ENCODE measurements at places on chromosomes 6 and 20. TPM values are rescaled to one million over a fixed set of nuclear protein-coding genes. Genes with fewer than 3 reads are reported as not detected.

- no peak for DNase-seq
These were observed 6.7 kb upstream of the CDKN1A start for GRCh38 chr6:36671687-36672375.

DNA sequence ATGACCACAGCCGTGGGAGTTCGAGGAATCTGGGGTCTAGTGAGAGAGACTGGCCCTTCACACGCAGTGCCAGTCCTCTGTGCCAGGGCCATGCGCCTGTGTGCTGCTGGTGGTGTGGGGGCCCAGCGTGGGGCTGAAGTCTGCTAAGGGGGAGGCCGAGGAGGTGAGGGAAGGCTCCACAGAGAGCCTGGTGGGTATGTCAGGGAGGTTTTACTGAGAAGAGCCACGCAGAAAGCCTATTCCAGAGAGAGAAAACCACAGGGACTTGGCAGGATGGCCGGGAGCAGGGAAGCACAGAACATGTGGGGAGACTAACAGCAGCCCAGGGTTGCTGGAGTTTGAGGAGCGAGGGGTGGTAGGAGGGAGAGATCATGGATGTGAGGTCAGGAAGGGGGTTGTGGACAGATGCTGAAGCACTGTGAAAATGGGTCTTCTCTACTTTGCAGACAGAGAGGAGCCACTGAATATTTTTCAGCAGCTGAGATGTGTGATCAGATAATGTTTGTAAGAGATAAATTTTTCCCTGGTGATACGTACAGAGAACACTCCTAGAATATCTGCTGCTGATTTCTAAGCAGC, 35.3 kb downstream of the DUSP22 start:
- no peak for DNase-seq

GRCh38 chr20:32205110-32205842, 2.3 kb downstream of the PLAGL2 start:
- no peak for DNase-seq

GRCh38 chr20:33979094-33979493, 14.6 kb upstream of the RALY start:
- DNase-seq: no peak

GRCh38 chr20:10998476-10998875, 324.7 kb upstream of the JAG1 start:
- DNase-seq: no peak

The MRPL18 gene
- 35.0 TPM for total RNA-seq

DNA sequence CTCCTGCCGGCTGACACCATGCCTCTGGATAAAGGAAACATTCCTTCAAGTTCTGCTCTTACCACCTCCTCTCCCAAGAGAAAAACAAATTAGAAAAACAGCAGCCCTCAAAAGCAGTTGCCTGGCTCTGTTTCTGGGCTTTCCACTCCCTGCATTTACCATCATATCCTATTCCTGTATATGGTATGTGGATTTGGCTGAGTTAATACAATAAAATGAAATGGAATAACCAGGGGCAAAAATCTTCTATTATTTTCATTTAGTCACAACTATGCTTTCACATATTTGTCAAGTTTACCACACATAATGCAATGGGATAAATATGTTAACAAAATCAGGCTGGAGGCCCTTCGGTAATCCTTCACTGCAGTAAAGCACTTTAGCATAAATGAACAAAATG, 34.3 kb downstream of the COL12A1 start:
- DNase-seq: no peak

DNA sequence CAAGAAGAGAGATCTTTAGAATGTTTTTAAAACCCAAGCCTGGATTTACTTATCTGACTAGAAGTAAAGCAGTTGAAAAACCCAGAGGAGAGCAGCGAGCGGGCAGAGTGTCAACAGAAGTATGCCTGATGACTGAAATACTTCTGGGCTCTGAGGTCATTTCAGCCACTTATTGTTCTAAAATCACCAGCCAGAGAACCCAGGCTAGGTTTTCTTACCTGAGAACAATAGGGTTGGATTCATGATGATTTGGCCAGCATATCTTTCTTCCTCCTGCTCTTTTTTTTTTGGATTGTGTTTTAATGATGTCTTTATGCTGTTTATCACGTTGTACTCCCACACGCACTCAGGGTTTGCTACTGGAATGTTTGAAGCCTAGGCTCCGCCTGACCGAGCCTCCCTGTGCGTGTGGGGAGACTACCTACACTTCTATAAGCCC, 63.0 kb upstream of the KIF25 start:
- no peak for DNase-seq

GRCh38 chr6:116108836-116109235, 8.2 kb downstream of the NT5DC1 start:
- DNase-seq: no peak

DNA sequence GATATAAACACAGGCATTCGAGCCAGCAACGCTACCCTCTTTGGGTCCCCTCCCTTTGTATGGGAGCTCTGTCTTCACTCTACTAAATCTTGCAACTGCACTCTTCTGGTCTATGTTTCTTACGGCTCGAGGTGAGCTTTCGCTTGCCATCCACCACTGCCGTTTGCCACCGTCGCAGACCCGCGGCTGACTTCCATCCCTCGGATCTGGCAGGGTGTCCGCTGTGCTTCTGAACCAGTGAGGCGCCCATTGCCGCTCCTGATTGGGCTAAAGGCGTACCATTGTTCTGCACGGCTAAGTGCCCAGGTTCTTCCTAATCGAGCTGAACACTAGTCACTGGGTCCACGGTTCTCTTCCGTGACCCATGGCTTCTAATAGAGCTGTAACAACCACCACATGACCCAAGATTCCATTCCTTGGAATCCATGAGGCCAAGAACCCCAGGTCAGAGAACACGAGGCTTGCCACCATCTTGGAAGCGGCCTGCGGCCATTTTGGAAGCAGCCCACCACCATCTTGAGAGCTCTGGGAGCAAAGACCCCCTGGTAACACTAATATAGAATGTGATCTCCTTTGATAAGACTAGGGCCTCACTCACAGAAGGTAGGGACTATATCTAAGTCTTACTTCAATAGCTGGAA, 973 bp downstream of the UBD start:
- DNase-seq: no peak

GRCh38 chr20:1870792-1871550, 24.2 kb upstream of the SIRPA start:
- no peak for DNase-seq

DNA sequence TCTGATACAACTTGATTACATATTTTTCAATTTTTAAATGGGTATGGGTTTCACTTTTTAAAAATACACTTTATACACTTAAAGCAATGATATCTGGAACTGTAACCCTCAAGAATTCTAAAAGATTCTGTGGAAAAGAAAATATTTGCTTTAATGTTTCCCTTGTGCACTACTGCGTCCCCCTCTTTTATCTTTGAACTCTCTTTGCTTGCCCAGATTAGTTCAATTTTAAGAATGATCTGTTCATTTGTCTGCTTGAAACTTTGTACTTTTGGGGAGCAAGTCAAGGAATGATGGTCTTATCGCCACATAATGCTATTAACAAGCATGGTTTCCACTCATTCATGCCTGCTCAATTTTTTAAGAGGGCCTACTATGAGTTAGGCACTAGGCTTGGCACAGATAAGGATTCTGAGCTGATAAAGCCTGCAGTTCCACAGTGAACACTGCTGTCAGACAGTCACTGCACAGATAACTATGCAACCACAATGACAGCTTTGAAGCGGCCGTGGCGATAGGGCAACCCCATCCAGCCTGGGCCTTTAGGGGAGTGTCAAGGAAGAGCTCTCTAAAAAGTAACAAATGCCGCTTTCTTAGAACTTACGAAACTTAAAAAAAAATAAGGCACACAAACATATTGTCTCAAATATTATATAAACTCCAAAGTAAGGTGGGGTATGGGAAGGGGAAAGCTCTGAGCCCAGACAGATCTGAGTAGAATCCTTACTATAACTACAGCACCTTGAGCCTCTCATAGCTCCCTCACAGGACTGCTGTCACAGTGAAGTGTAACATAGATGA, 29.7 kb downstream of the FYN start:
- no peak for DNase-seq

The HCRTR2 gene
- total RNA-seq: not detected

DNA sequence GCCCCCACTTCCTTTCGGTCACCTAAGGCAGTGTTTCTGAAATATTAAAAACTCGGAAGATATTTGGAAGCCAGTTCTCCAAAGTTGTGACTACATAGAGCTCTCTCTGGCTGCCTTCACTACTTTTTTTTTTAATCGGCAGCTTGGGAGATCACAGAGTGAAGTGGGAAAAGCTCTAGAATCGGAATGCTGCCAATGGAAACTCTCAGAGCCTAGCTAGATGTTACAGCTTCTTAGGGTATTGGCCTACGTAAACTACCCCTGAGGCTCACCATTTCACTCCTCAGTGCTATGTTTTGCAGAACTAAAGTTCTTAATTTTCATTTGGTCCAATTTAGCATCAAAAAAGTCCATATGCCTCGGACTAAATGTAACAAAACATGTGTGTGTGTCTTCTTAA, 14.5 kb downstream of the SERPINB1 start:
- no peak for DNase-seq

DNA sequence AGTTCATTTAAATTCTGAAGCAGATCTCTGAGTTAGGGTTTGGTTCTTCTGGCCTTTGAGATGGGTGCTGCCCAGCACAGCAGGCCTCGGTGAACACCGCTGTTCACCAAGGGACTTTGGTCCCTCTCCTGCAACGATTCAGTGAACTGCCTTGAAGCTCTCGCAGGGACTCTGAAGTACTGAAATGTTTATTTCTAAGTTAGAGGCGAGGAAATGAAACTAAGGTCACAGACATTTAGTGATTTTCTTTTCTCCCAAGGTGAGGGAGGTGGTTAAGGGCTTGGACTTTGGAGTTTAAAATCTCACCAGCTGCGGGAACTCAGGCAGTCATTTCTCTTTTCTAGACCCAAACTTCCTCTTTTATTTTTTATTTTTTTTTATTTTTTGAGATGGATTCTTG, 26.2 kb downstream of the E2F3 start:
- DNase-seq: no peak

GRCh38 chr6:143264986-143265764, 185.3 kb downstream of the ADAT2 start:
- DNase-seq: no peak

The FAM209B gene
- not detected for total RNA-seq

GRCh38 chr20:48733296-48733790, 94.5 kb downstream of the PREX1 start:
- DNase-seq: no peak

- DNase-seq: no peak
These were observed 66.4 kb downstream of the PKHD1 start for GRCh38 chr6:52020945-52021570.

GRCh38 chr20:52852714-52853113, 119.4 kb upstream of the TSHZ2 start:
- peak; percentile 77 for DNase-seq

DNA sequence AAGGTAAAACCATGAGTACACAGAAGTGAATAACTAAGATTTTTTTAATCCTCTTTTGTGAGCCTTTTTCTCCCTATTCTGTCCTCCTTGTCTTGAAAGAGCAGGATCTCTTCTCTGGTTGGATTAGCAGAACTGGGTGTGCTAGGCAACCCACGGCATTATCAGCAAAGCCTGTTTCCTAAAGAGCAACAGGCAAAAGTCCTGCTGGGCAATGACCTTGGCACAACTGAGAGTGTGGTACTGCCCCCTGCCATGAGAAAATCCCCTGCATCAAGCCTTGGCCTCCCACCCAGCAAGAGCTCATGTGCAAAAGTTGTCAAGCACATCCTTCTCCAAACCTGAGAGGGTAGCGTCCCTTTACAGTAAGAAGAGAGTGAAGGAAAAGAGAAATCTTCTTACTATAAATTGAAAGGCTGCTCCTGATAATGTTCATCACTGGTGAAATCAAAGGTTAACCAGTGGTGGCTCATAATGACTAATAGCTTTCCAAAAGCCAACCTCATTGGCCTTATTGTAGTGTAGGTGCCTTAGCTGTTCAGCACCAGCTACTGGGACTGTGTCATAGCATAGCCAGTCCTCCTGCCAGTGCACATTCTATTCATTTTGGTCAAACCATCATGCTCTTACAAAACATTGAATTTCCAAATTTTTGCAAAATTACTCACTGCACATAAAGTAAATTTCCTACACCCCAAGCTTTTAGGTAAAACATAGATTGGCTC, 17.1 kb downstream of the KIF6 start:
- DNase-seq: no peak

DNA sequence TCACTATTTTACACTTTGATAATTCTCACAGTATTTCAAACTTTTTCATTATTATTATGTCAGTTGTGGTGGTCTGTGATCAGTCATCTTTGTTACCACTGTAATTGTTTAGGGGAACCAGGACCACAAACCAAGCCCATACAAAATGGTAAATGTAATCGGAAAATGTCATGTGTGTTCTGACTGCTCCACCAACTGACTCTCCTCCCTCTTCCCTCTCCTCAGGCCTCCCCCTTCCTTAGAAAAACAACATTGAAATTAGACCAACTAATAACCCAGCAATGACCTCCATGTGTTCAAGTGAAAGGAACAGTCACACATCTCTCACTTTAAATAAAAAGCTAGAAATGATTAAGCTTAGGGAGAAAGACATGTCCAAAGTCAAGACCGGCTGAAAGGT, 63.8 kb downstream of the GMDS start:
- DNase-seq: no peak

The IFT52 gene
- 16.3 TPM for total RNA-seq

The HLA-DPA1 gene
- total RNA-seq: 10.5 TPM

GRCh38 chr6:107561306-107561705, 71.4 kb downstream of the SOBP start:
- DNase-seq: no peak

- DNase-seq: no peak
These were observed 270.0 kb upstream of the ZFP64 start for GRCh38 chr20:52461582-52461981.

The GMPR gene
- total RNA-seq: 7.9 TPM
